Right lobe of liver (tissue), 6 donors: ENCODE measurements at places on chromosomes 12 and 14. TPM values are rescaled to one million over a fixed set of nuclear protein-coding genes. Genes with fewer than 3 reads are reported as not detected.

DNA sequence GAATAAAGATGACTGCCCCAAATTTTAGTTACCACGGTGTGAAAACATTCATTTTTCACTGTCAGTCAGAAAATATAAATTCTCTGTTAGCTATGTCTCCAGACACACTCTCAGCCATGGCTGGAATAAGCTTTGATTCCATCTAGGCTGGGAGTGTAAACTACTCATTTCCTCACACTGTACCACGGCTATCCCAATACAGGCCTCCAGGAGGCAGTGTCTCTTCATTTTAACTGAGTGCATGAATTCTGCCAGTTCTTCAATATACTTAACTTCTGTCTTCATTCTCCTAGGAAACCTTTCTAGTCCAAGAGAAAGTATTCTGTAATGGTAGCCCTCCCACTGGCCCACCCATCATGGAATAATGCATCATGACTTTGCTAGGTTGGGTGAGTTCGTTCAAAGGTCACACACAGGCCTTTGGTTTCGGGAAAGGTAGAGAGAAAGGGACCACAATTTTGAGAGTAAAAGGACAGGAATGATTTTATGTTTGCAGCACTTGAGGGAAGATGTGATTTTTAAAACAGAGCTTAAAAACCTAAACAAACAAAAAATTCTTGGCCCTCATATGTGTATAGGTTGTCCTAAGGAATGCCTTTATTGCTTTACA lies 381.1 kb downstream of the SEC23A start:
- no peak overlapping the region for H3K4me3 ChIP-seq
- H3K27me3 ChIP-seq: no peaks in the 10 kb centered on the region
- H3K4me1 ChIP-seq: no peaks in the 10 kb centered on the region
- no peak for DNase-seq

DNA sequence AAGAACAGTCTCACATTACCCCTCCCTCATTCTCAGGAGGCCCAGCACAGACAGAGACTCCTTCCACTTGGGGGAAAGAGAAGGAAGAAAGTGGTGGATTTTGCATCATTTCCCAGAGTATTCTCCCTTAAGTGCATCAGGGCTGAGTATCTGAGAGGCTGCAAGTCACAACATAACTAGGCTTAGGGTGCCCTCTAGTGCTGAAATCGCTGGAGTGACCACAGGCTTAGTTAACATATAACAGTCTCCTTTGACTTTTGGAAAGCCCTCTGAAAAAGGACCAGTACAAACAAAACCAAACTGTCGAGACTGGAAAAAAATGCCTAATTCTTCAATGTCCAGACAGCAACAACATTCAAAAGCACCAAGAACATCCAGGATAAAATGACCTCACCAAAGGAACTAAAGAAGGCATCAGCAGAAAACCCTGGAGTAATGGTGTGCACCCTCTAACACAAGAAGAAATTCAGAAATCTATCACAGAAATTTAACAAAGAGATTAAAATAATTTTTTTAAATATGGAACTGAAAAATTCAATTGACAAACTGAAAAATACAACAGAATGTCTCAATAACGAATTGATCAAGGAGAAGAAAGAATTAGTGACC lies 412.3 kb downstream of the RPS29 start:
- no peak for DNase-seq
- H3K36me3 ChIP-seq: no peaks in the 10 kb centered on the region
- no peaks in the 10 kb centered on the region for H3K27me3 ChIP-seq
- H3K27ac ChIP-seq: no peak overlapping the region
- no peaks in the 10 kb centered on the region for H3K4me1 ChIP-seq
- no peak overlapping the region for H3K4me3 ChIP-seq

- peak overlapping the region; percentile 37 for H3K27ac ChIP-seq
- no peaks in the 10 kb centered on the region for H3K4me1 ChIP-seq
- H3K4me3 ChIP-seq: no peak overlapping the region
- peaks cover 3% of the 10 kb centered on the region for H3K36me3 ChIP-seq
Observed at GRCh38 chr12:62533755-62534107, 67.1 kb downstream of the MON2 start.

CCND2 gene
- total RNA-seq: 2.8 TPM

TUBA1A gene
- 3.8 TPM for total RNA-seq

- H3K27ac ChIP-seq: no peak overlapping the region
- no peaks in the 10 kb centered on the region for H3K27me3 ChIP-seq
- H3K36me3 ChIP-seq: peaks cover 22% of the 10 kb centered on the region
- H3K4me3 ChIP-seq: no peak overlapping the region
Observed at GRCh38 chr14:21090194-21090939, 8.1 kb downstream of the ZNF219 start.

GRCh38 chr12:105944628-105945027 lies 194.1 kb downstream of the NUAK1 start:
- no peak for DNase-seq
- no peaks in the 10 kb centered on the region for H3K36me3 ChIP-seq
- no peaks in the 10 kb centered on the region for H3K4me1 ChIP-seq
- no peak overlapping the region for H3K4me3 ChIP-seq

- H3K4me1 ChIP-seq: peaks cover 9% of the 10 kb centered on the region
- no peak for DNase-seq
- no peaks in the 10 kb centered on the region for H3K36me3 ChIP-seq
- H3K27ac ChIP-seq: no peak overlapping the region
- H3K4me3 ChIP-seq: no peak overlapping the region
Observed at GRCh38 chr12:3168223-3169221, 91.3 kb downstream of the TSPAN9 start.

DHRS4L2 gene
- total RNA-seq: 17.7 TPM

DNA sequence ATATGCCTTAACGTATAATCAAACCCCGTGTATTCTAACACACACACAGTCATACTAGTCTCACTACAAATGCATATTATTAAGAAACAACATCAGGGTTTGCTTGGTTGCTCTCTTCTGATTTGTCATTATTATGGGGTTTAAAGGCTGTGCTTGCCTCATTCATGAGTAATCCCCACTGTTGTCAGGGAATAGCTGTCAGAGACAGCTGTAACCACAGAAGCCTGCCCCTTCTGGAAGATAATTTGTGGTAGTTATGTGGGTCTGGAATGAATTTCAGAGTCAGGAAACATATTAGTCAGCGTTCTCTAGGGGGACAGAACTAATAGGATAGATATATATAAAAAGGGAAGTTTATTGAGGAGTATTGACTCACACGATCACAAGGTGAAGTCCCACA lies 456.9 kb upstream of the TMEM132C start:
- H3K4me3 ChIP-seq: no peak overlapping the region
- no peak for DNase-seq
- H3K27ac ChIP-seq: no peak overlapping the region
- no peaks in the 10 kb centered on the region for H3K4me1 ChIP-seq

PDZRN4 gene
- 0.43 TPM for total RNA-seq

KITLG gene
- 0.79 TPM for total RNA-seq

MAP3K9 gene
- total RNA-seq: 2.6 TPM

DNA sequence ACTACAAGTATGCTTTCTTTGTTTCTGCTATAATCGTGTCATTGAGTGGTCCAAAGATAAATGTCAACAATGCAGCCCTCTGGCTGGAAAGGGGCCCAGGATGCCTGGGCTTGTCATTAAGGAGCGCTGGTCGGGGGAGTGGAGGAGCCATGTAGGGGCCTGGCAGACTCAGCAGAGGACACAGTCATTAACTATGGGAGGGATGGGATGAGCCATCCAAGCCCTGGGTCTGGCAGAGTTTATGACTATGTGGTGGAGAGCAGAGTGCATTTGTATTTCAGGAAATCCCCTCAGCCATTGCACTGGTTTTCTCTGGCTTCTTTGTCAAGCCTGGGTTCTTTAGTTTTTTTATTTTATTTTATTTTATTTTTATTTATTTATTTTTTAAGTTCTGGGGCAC lies 243.1 kb downstream of the C12orf75 start:
- H3K27me3 ChIP-seq: no peaks in the 10 kb centered on the region
- no peak overlapping the region for H3K4me3 ChIP-seq
- H3K27ac ChIP-seq: no peak overlapping the region
- DNase-seq: no peak
- no peaks in the 10 kb centered on the region for H3K4me1 ChIP-seq

DNA sequence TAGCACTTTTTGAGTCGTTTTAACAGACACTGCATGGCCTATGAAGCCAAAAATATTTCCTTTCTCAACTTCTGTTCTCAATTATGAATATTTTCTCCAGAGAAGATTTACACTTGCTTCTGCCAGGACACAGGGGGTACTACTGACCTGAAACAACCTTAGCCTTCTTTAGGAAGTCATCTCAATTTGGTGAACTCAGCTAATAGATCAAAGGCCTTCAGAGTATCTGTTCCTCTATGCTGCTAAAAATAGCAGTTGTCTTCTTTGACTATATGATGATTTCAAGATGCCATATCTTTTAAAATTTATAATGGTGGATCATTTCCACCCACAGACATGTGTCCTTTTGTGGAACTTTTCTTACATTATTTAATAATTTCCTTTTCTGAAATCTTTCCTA lies 14.0 kb upstream of the NDUFA12 start:
- H3K27ac ChIP-seq: no peak overlapping the region
- no peaks in the 10 kb centered on the region for H3K27me3 ChIP-seq
- no peak overlapping the region for H3K4me3 ChIP-seq
- H3K36me3 ChIP-seq: no peaks in the 10 kb centered on the region

- peaks cover 65% of the 10 kb centered on the region for H3K36me3 ChIP-seq
- no peak overlapping the region for H3K27ac ChIP-seq
- no peaks in the 10 kb centered on the region for H3K4me1 ChIP-seq
- no peaks in the 10 kb centered on the region for H3K27me3 ChIP-seq
Observed at GRCh38 chr12:112031472-112031871, 18.2 kb downstream of the ERP29 start.

DNA sequence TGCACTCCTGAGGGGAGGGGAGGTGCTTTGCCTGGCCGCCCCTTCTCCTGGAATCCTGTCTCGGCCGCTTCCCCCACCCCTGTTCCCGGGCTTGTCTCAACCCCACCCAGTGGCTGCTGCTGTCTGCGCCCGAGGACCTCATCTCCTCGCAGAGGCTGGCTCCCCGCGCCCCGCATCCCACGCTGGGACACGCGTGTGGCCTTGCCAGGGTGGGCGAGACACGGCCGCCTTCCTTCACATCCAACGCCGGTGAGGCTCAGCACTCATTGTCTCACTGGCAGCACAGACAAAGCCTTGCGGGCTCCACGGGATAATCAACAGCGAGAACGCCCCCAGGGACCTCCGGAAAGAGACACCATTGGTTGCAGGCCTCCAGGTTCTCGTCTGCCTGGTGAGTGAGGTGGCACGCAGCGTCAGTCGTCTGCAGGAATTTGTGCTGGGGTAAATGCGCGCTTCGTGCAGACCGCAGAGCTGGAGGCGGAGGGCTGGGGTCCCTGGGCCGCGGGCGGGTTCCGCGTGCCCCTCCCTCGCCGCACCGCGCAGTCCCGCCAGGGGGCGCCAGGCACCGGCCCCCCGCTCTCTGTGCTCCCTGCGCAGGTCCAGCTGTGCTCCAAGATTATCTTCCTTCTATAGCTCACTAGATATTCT lies 26.8 kb downstream of the CCDC177 start:
- H3K4me1 ChIP-seq: no peaks in the 10 kb centered on the region
- H3K27ac ChIP-seq: no peak overlapping the region
- H3K4me3 ChIP-seq: no peak overlapping the region

DNA sequence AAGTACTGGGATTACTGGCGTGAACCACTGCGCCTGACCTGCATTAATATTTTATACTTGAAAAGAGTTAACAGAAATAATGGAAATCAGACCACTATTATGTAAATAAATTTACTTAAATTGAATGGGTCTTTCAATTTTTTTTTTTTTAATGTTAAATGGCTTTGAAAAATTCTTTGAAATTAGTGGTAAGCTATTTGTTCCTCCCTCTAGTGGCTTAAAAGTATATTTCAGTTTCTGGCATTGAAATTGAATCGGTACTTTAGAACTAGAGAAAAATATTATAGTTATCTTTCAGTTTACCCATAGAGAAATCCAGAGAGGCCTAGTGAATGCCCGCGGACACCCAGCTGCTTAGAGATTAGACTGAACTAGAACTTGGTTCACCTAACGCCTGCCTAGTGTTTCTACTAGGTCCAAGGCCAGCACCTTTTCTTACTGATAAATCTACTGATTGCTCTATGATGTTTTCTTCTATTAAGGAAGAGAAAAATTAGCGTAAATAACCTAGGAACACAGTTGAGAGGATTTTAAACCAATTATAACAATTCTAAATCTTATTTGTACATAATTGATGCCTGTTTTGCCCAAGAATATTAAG lies 106.5 kb downstream of the EML1 start:
- H3K36me3 ChIP-seq: no peaks in the 10 kb centered on the region
- H3K4me1 ChIP-seq: peaks cover 11% of the 10 kb centered on the region
- H3K27me3 ChIP-seq: no peaks in the 10 kb centered on the region

DNA sequence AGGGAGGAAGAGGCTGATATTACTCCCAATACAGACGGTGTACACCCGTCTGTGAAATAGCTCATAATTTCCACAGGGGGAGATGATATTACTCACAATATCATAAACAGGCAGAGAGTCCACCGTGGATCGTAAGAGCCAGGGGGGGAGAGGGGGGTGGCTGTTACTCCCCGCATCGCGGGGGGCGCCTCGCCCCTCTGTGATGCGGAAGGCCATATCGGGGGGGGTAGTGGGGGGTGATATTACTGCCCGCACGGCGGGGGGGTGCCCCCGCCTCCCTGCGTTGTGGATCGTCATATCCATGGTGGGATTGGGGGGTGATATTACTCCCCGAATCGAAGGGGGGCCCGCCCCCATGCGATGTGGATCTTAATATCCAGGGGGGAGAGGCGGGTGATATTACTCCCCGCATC lies 91.9 kb downstream of the FRMD6 start:
- H3K4me1 ChIP-seq: no peaks in the 10 kb centered on the region
- H3K4me3 ChIP-seq: no peak overlapping the region
- no peak for DNase-seq
- H3K27me3 ChIP-seq: no peaks in the 10 kb centered on the region
- H3K27ac ChIP-seq: no peak overlapping the region

KRT6A gene
- total RNA-seq: not detected

DNA sequence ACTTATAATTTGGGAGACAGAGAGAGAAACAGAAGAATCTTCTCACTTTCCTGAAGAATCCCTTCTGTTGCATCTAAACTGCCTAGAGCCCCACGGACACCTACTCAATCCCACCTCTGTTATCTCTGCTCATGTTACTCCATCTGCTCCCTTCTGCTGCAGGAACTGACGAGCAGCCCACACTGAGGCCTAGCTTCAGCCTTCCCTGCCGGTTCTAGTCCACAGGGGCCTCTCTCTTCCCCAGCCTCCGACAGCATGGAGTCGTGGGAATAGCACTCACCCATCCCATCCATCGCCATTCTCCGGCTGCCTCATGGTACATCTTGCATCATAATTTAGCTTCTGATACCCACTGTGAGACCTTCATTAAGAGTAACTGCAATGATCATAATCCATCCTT lies 4.0 kb downstream of the RAB15 start:
- H3K36me3 ChIP-seq: no peaks in the 10 kb centered on the region
- no peak overlapping the region for H3K4me3 ChIP-seq
- H3K27me3 ChIP-seq: no peaks in the 10 kb centered on the region
- no peaks in the 10 kb centered on the region for H3K4me1 ChIP-seq
- DNase-seq: no peak

DNA sequence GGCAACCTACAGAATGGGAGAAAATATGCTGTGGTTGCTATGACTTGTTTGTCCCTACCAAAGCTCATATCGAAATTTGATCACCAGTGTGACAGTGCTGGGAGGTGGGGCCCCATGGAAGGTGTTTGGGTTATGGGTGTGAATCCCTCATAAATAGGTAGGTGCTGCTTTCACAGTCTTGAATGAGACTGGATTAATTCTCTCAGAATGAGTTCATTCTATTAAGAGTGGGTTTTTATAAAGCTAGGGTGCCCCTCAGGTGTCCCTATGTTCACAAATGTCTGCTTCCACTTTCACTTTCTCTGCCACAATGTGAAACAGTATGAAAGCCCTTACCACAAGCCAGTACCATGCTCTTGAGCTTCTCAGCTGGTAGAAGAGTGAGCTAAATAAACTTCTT lies 133.5 kb downstream of the CPNE8 start:
- H3K27me3 ChIP-seq: no peaks in the 10 kb centered on the region
- no peak overlapping the region for H3K4me3 ChIP-seq
- no peaks in the 10 kb centered on the region for H3K36me3 ChIP-seq
- no peak for DNase-seq
- H3K27ac ChIP-seq: no peak overlapping the region
